Left cardiac atrium (tissue), 4 donors: ENCODE measurements at places on chromosomes 11 and 22. TPM values are rescaled to one million over a fixed set of nuclear protein-coding genes. Genes with fewer than 3 reads are reported as not detected.

- no peak for DNase-seq
Observed at GRCh38 chr11:33185756-33186155, 24.5 kb upstream of the CSTF3 start.

- peak; percentile 31 for DNase-seq
Observed at GRCh38 chr22:19430890-19431541, 517 bp downstream of the HIRA start.

GRCh38 chr11:69435161-69435986 lies 46.1 kb upstream of the LINC01488 start:
- DNase-seq, result no peak

- peak; percentile 29 for DNase-seq
Observed at GRCh38 chr11:115168229-115168671, 336.0 kb downstream of the CADM1 start.

- DNase-seq, result no peak
Observed at GRCh38 chr11:110514967-110515366, 85.2 kb downstream of the FDX1 start.

DNA sequence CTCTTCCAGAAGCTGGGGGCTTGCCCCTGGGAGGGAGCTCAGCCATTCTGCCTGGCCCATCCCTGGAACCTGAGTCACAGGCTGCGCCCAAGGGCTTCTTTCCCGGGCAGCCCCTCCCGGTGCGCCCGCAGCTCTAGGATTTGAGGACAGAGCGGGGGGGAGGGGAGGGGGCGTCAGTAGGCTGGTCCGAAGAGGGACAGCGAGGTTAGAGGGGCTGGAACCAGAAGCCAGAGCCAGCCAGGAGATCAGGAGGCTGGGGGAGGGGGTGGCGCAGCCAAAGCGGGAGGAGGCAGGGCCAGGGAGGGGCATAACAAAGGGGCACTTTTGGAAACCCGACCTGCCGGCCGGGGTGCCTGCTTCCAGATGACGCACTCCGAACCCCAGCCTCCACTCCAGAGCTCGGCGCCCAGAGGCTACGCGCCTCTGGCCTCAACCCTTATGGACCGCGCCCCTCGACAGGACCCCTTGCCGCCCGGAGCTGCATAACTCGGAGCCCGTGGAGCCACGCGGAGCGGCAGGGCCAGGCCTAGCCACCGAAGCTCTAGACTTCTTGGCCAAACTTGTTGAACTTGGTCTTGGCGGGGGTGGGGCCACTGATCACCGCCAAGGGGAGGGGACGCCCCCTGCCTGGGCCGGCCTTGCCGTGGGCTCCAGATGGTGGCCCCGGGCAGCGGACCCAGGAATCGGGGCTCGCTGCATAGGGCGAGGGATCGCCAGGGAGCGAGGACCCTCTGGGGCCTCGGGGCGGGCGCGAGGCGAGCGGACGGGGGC lies 744 bp downstream of the PACSIN3 start:
- DNase-seq, result peak; percentile 62

- peak; percentile 35 for DNase-seq
Observed at GRCh38 chr22:22884010-22884887, 3.4 kb upstream of the IGLL5 start.

- no peak for DNase-seq
Observed at GRCh38 chr11:15471895-15472799, 357.4 kb downstream of the INSC start.

- no peak for DNase-seq
Observed at GRCh38 chr22:24566899-24567511, 11.2 kb downstream of the SNRPD3 start.

DNA sequence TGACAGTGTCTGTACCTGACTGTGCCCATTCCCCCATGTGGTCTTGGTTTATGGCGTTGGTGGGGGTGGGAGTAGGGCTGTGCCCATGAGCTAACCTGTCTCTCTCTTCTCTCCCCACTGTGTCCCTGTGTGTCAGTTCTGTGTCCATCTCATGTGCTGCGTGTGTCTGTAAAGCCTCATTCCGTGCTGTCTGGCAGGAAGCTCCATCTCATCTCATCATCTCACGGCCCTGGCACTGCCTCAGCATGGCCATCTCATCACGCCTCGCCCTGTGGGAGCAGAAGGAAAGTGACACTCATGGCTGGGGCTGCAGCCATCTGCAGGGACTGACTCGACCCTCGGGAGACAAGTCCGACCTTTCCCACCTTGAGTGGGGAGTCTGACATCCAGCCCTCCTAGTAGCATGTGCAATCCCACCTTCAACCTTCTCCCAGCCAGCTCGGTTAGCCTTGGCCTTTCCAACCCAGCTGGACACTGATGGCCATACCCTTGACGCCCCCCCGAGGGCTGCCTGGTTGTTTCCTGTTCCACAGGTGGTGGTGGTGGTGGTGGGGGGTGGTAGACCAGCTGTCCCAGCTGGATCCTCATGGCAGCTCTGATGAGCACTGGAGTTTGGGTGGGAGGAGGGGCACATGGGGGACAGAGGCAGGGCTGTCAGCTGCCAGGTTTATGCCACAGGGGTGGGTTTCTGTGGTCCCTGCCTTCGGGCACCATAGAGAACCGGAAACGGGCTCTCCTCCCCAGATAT lies 19.0 kb downstream of the MYO18B start:
- DNase-seq, result no peak

- no peak for DNase-seq
Observed at GRCh38 chr11:34620202-34620601, 691 bp upstream of the EHF start.

DNA sequence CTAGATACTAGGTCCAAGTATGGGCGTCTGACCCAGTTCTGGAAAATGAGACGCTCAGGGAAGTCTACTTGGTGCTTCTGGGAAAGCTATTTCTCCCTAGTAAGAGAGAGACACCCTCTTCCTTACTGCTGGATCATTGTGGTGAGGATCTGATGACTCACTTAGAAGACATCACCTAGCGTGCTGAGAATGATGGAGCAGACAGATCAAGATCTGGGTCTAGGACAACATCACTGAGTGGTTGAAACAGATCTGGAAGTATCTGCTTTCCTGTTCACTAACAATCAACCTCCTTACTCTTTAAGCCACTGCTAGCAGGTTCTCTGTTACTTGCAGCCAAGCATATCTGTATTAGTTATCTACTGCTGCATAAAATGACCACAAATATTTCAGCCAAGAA lies 38.3 kb upstream of the HMGXB4 start:
- DNase-seq, result no peak

GRCh38 chr11:7538031-7538430 lies 24.2 kb downstream of the PPFIBP2 start:
- DNase-seq, result peak; percentile 43

GRCh38 chr11:128895526-128895925 lies 4.4 kb downstream of the KCNJ5 start:
- DNase-seq, result no peak

- DNase-seq, result no peak
Observed at GRCh38 chr22:43044290-43044712, 29.4 kb upstream of the PACSIN2 start.

- peak; percentile 33 for DNase-seq
Observed at GRCh38 chr22:38201371-38201710, 453 bp upstream of the MAFF start.

DNA sequence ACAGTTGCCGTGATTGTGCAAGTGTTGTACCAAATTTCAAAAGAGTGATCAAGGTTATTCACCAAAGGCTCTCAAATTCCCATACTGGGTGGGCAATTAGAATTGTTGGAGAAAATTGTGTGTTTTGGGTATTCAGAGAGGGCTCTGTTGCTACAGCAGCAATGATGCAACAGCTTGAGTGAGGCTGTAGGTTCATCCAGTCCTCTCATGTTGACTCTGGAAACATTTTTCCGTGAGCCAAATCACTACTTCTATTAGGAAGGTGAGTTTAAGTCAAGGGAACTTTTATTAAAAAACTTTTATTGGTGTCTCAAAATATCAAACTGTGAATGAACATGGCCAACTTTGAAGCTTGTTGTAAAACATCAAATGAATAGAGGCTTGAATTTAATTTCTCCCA lies 116.5 kb downstream of the CD44 start:
- DNase-seq, result no peak

- DNase-seq, result no peak
Observed at GRCh38 chr11:72405009-72405408, 29.3 kb downstream of the CLPB start.

DNA sequence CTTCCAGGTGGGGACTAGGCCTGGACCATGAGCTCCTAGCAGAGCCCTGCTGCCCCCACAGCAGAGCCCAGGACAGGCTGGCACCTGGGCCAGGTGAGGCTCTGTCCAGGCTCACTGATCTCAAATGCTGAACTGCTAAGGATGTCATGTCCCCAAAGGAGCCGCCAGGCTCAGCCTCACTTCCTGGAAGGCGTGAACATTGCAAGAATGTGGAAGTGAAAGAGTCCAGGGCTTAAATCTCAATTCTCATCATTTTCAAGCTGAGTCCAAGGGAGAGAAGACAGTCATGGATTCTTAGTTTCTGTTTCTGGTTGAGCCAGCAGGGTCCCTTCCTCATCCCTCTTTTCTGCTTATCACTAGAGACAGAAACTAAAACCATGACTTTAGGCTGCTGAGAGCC lies 5.0 kb downstream of the ASCL2 start:
- DNase-seq, result no peak

The MAPK8IP2 gene
- 0.42 TPM for total RNA-seq

GRCh38 chr22:48968201-48968959 lies 859.3 kb downstream of the BRD1 start:
- no peak for DNase-seq

DNA sequence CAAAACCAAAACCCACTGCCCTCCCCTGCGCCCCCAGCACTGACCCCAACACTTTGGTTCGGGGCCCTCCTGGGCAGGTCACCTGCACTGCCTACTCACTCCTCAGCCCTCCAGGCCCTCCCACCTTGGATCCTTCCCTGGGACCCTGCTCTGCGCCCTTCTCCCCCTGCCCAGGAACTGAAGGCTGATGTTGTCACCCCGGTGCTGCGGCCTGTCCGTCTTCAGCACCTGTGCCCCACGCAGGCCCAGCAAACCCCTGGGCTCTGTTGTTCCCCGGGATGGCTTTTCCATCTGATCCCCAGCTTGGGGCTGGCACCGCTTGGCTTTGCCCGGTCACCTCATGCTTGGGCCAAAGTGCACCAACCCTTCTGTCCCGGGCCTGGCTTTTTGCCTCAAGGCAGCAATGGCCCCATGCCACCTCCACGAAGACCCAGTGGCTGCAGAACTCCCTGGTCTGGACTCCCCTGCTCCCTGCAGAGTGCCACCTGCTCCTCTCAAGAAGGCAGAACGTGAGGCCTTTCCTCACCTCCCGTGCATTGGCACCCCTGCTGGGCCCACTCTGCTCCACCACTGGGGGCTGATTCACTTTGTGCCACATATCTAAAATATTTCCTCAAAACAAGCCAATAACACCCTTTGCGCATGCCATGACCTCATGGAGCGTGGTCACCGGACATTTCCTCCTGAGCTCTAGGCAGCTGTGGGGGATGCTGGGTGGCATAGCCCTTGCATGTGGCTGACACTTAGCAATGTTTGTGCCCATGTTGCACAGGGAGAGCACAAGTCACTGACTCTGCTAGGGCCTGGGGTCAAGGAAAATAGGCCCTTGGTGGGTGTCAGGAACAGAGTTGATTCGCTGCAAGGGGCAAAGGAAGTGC lies 8.8 kb downstream of the PPM1F start:
- no peak for DNase-seq

The SMPD1 gene
- 56.3 TPM for total RNA-seq

GRCh38 chr11:36840378-36840777 lies 242.3 kb upstream of the RAG2 start:
- no peak for DNase-seq

DNA sequence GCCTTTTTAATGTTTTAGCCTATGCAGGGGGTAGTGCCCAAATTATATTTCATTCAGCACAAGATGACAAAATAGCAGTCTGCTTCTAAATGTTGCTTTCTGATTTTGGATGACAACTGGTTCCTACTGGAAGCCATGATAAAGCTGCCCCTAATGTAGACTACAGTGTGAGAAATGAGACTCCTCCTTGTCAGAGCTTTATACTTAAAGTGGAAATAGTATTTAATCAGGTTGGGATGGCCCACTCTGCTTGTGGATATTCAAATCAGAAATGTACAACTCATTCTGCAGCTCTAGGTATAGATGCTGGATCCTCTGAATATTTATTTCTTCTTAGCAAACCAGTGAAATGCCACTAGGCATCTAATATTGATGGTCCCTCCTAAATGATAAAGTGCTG lies 171.3 kb downstream of the SOX6 start:
- DNase-seq, result no peak

The ZP1 gene
- not detected for total RNA-seq

DNA sequence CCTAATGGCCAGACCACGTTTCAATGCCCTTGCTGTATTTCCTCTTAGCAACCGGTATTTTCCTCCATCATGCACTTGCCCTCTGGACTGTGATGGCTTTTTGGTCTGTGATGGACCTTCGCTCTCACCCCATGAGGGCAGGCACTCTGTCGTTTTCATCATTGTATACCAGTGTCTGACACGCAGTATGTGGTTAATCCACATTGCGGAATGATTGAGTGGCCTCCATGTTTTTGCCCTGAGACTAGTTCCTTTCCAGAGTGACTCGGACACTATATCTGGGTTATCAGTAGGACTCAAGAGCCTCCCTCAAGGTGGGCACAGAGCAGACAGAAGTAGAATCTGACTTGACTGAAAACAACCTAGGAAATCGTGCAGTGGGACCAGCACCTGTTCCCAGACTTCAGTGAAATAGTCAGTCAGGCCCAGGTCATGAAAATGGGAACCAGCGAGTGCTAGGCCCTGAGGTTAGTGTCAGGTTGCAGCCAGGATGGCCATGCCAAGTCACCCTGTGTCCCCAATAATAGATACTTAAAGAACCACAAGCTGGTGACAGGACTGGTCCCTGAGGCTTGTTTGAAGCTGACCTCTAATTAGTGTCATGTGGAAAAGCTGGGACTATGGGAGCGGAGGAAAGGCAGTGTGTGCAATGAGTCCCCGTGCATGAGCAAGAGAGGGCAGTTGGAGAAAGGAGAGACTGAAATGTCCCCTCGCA lies 464.7 kb downstream of the INSC start:
- no peak for DNase-seq

- no peak for DNase-seq
Observed at GRCh38 chr11:20068691-20069090, 91.6 kb downstream of the DBX1 start.

The WBP2NL gene
- total RNA-seq, result 0.50 TPM

DNA sequence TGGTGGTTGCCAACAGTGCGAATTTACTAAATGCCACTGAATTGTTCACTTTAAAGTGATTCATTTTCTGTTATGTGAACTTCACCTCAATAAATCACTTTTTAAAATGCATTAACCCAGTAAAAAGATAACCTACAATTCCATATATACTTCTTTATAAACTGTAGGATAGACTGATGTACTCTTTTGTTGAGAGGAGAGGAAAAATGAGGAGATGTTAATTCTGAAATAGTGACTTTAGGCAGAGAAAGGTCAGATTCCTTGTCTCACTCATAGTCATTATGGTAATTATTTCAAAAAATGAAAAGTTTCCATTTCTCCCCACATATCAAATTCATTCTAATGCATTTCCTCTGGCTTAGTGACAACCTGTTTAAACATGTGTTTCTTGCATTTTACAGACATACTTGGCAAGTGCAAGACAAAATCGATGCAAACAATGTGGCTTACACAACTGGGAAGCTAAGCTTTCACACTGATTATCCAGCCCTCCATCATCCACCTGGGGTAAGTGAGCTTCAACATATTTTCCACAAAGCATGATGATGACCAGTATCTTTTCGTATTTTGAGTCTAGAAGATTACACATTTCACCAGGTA lies 74.5 kb downstream of the BBOX1 start:
- no peak for DNase-seq
